AG09309 (cell line): ENCODE measurements at places on chromosomes 5 and 9.
A peak's percentile ranks its signal among the peaks of the same experiment; 100 is the strongest.

GRCh38 chr5:148816782-148817181 is 9.6 kb upstream of the ADRB2 start:
- no peak for DNase-seq

GRCh38 chr5:90475436-90475980 is 844 bp downstream of the POLR3G start:
- DNase-seq = no peak

- DNase-seq = no peak
These were observed 1.9 kb downstream of the CDH18 start for GRCh38 chr5:19986031-19986619.

DNA sequence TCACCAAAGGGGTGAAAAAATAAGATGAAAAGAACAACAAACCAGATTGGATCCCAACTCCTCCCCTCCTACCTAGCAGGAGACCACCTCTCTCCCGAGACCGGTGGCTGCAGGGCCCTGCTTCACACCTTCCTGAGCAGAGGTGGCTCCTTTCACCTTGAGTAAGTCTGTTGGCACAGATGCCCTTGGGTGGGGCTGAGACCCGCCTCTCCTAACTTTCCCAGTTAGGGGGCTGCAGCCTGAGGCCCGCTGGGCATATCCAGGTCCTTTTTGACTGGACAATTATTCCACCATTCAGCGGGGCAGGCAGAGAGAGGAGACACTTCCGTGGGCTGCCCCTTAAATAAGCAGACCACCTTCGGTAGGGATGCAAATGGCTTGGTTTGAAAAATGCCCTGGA is 1.3 kb downstream of the SLC25A48 start:
- DNase-seq = no peak

- no peak for DNase-seq
These were observed 28.8 kb upstream of the PLIN2 start for GRCh38 chr9:19156026-19156474.

DNA sequence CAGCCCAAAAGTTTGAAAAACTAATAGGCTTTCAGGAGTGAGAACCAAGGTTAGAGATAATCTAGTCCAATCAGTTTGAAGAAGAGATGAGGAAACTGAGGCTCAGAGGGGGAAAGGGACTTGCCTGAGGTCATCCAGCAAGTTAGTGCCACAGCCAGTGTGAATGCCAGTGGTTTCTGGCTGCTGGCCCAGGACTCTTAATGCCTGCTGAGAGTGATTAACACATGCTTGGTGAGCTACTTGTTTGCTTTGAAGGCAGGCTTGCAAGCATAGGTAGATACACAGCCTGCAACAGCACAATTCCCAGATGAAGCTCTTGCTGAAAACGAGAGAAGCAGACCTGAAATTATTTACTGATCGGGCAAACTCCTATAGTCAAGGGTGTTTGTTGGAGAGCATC is 591.6 kb upstream of the SGCD start:
- DNase-seq = no peak

GRCh38 chr9:131284856-131285255 is 4.7 kb upstream of the PLPP7 start:
- no peak for DNase-seq

GRCh38 chr9:134959126-134959970 is 41.6 kb upstream of the FCN1 start:
- no peak for DNase-seq

GRCh38 chr9:99475401-99476065 is 253.5 kb downstream of the SEC61B start:
- no peak for DNase-seq

DNA sequence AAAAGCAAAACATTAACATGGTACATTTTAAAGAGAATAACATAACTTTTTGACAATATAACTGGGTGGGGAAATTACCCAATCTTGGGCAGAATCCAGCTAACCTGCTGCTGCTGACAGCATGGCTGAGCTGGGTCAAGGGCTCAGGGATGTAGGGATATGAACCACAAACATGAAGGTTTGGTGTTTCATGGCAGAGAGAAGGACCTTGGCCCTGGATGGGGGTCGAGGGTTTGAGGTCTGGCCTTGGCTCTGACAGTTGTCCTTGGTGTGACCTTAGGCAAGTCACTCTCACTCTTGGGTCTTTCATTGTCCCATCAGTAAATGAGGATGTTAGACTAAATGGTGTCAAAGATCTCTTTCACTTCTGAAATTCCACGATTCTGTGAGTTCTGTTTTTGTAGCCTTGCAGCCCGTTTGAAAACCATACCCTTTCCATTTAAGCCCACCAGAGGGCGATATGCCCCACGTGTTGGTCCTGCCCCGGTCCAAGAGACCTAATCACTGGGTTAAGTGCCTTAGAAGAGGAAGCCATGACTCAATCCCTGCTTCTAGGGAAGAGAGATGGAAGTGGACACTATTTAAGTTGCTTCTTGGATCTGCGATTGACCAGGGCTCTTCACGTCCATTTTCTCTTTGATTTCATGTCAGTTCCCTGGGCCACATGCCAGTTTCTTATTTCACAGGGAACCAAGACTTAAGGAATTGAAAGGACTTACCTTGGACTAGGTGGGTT is 56.8 kb upstream of the TEX48 start:
- peak; percentile 70 for DNase-seq

DNA sequence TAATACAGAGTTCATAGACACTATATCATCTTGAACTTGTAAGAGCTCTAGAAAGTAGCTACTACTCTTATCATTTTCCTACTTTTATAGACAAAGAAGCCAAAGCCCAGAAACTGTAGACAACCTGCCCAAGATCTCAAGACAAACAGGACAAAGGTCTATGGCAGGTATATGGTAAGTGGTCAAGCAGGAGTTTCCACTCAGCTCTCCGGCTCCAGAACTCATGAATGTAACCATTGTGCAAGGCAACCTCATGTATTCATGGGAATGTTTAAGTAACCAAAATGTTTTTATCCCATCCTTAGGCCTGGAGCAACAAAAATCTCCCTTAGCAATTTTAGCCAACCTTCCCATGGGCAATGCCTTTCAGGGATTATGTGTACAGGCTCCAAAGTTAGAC is 163.4 kb upstream of the PUM3 start:
- DNase-seq = no peak

- DNase-seq = no peak
These were observed 10.9 kb downstream of the GNE start for GRCh38 chr9:36247356-36247755.

GRCh38 chr5:128762661-128763306 is 202.5 kb upstream of the SLC27A6 start:
- DNase-seq = no peak

DNA sequence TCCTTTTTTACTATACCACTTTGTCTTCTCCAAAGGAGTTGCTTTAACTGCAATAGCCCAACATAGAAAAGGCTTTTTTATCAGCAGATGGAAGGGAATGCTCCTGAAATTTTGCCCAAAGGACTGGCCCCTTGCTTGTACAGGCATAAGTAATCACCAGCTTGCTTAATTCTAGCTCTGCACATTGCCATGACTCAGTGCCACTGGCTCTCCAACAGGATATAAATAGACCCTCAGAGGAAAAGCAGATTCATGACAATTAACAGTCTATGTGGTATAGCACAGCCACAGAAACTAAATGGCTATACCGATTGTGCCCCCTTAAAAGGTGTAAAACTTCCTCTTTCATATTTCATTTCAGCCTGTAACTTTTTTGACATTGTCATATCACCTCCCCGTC is 227.0 kb downstream of the ZNF608 start:
- peak; percentile 70 for DNase-seq

DNA sequence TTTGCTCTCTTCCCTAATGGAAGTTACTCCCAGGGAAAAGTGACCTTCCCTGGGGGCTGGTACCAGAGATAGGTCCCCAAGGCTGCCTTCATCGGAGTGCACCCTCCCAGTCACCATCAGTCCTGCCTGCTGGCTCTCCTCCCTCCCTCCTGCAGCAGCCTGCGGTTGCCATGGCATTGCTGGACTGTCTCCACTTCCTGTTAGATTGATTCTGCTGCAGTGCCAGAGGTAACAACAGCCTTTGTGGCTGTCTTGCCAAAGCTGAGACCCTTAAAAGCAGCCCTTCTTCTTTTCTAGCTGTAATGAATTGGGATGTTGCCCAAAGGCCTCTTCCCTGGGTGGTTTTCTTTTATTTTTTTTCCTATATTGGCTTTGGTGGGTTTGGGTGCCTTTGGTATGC is 78.1 kb upstream of the PRLR start:
- DNase-seq = no peak

DNA sequence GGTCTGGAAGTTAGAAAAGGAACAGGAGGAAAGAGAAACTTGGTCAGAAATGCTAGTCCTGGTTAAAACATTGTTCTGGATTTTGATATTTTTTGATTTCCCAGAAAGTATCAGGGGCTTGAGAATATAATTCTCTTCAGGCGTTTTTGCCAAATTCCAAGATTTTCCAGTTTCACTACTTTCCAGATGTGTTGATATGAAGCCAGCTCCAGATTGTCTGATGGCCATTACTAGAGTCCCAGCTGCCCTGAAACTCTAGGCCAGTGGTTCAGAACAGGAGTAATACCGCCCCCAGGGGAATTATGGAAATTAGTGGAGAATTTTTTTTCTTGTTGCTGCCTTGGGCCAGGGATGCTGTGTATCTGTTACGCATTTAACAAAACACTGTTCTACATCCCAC is 88.6 kb downstream of the KCNN2 start:
- DNase-seq = no peak

DNA sequence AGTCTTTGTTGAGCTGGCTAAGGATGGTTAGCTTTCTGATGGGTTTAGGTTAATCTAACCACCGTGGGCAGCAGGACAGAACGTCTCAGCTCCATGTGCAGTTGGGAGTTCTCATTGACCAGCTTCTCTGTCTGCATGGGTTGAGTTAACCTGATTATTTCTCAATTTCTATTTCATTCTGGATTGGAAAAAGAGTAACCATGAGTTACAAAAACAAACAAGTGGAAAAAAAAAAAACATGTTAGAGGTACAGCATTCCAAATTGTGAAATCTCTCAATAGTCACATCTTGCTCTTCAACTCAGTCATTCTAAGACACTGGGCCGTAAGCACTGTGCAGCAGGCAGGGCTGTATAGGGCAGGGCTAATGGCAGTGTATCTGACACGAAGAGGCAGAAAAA is 343.7 kb upstream of the KLF4 start:
- no peak for DNase-seq

GRCh38 chr5:125411071-125411743 is 664.8 kb upstream of the ZNF608 start:
- DNase-seq = no peak

DNA sequence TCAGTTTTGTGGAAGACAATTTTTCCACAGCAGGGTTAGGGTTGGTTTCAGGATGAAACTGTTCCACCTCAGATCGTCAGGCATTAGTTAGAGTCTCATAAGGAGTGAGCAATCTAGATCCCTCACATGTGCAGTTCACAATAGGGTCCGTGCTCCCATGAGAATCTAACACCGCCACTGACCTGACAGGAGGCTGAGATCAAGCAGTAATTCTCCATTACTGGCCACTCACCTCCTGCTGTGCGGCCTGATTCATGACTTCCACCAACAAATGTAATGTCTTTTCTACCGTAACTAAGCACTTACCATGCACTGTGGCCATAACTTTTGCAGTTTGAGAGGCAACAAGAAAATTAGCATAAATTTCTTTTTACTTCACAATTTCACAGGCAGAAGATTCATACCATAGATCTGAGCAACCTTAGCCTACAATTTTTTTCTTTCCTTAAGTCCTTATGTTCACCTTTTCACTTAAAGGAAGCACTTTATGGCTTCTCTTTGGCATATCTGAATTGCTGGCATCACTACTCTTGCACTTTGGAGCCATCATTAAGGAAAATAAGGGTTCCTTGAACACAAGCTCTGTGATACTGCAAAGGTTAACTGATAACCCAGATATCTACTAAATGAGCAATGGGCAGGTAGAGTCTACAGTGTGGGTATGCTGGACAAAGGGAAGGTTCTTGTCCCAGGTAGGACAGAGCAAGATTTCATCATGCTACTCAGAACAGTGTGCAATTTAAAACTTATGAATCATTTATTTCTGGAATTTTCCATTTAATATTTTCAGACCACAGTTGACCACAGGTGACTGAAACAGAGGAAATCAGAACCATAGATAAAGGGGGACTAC is 83.0 kb upstream of the IFNK start:
- no peak for DNase-seq

DNA sequence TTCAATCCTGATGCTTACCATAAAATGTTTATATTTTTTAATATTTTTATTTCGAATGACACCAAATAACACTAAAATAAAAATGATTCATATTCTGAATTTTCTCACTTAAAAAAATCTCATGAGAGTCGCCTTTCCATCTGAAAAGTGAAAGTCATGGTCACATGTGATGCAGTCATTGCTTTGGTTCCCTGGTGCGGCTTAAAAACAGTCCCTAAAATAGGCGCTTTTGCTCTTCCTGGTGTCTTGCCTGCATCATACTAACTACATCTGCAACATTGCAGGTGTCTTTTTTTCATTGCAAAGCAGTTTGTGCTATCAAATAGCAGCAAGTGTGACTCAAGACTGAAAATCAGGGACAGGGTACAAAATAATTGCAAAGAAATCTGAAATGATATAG is 185.2 kb upstream of the NREP start:
- no peak for DNase-seq

GRCh38 chr5:82257729-82258128 is 20.4 kb downstream of the RPS23 start:
- DNase-seq = no peak

DNA sequence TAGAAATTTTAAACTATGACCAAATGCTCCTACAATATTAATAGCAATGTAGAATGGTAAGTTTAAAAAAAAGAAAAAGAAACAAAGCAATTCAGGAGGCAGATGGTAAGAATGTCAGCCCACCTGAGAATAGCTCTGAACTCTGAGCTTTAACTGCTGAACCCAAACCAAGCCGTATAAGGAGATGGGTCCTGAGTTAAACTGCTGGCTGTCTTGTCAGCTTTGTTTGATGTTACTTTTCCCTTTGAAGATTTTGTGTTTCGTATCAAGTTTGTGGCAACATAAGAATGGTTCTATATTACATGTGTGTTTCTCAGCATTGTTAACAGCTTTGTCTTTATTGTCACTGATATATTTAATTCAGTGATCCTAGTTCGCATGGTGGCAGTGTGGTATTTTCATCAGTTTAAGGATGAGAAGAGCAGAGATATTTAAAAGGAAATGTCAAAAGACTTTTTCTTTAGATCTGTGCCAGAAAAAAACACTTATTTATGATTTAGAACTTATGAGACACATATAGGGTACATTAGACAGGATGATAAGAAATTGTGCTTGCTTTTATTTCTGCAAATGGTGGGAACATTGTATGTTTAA is 390.1 kb downstream of the CCDC171 start:
- no peak for DNase-seq

- no peak for DNase-seq
These were observed 29.3 kb upstream of the ABL1 start for GRCh38 chr9:130805510-130806326.

DNA sequence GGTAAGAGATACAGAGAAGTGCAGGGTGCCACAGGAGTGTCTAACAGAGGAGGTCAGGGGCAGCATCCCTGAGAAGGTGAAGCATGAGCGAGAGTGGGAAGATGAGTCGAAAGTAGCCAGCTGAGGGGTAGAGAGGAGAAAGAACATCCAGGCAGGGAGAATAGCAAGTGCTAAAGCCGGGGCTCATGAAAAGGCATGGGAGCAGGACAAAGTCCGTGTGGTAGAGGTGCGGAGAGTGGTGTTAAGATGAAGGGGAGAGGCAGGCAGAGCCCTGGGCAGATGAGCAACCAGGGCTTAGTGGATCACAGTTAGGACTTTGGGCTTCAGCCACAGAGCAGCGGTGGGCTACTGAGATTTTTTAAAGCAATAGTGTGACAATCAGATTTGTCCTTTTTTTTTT is 10.5 kb downstream of the SLC22A5 start:
- no peak for DNase-seq
